Activated CD8-positive, alpha-beta memory T cell treated with anti-CD3 and anti-CD28 coated beads for 48 hours (primary cell): ENCODE measurements at places on chromosomes 13 and 19.

GRCh38 chr13:99805361-99805760, 166.2 kb downstream of the ZIC5 start:
- no peak for DNase-seq

DNA sequence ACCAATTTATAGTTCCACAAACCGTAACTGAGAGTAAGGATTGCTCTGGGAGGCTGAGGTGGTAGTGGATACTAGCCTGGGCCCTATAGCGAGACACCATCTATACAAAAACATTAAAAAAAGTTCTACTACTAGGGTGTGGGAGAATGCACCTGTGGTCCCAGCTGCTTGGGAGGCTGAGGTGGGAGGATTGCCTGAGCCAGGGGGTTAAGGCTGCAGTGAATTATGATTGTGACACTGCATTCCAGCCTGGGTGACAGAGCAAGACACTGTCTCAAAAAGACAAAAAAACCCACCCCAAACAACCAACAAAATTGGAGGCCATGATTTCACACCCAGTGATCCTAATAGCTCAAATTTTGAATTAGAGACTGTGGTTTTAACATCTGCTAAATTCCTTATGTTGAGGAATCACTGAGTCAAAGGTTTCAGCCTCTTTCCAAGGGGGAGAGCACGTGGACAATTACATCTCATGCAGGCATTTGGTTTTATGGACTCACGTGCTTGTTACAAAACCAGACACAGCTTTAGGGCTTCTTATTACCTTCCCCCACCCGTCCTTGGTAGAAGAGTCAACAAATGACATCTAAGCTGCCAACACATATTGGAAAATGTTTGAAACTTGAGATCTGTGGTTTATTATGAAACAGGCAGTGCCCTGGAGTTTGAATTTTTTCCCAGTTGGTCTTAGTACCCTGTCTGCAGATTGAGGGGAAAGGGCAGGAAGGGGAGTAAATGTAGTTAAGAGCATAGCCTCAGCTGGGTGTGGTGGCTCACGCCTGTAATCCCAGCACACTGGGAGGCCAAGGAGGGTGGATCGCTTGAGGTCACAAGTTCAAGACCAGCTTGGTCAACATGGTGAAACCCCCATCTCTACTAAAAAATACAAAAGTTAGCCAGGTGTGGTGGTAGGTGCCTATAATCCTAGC, 18.5 kb downstream of the CYP2A6 start:
- DNase-seq = no peak

- no peak for DNase-seq
Measured at GRCh38 chr19:4657835-4658234, 12.3 kb downstream of the MYDGF start.

- no peak for DNase-seq
Measured at GRCh38 chr19:28238270-28238820, 974.6 kb downstream of the UQCRFS1 start.

GRCh38 chr19:15529774-15530372, 21.5 kb downstream of the CYP4F22 start:
- no peak for DNase-seq

GRCh38 chr19:45767881-45768654, 984 bp downstream of the SIX5 start:
- no peak for DNase-seq

DNA sequence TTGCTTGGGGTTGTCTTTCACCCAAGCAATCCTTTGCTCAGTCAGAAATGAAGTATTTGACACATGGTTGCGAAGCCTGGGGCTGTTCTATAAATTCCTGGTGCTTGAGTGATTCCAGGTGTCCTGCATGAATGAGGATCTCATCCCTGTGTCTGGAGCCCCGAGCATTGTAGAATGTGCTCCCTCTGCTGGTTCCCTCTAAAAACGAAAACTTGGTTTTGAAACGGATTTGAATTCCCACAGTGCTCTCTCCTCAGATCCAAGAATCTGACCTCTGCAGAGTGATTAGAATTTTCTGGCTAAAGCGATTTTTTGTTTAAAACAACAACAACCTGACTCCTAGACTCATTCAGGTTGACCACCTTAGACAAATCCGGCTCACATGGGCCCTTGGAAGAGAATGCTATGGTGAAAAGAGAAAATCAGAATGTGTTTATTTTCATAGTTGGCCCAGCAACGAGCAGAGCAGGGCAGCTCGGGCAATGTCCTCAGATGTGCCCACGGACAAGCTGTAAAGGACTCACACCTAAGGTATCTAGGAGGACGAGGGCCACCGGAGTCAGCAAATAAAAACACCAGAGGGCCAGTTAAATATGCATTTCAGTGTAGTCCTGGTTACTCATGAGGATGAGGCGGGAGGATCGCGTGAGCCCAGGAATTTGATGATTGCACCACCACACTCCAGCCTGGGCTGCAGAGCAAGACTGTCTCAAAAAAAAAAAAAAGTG, 8.7 kb upstream of the ATP12A start:
- no peak for DNase-seq

DNA sequence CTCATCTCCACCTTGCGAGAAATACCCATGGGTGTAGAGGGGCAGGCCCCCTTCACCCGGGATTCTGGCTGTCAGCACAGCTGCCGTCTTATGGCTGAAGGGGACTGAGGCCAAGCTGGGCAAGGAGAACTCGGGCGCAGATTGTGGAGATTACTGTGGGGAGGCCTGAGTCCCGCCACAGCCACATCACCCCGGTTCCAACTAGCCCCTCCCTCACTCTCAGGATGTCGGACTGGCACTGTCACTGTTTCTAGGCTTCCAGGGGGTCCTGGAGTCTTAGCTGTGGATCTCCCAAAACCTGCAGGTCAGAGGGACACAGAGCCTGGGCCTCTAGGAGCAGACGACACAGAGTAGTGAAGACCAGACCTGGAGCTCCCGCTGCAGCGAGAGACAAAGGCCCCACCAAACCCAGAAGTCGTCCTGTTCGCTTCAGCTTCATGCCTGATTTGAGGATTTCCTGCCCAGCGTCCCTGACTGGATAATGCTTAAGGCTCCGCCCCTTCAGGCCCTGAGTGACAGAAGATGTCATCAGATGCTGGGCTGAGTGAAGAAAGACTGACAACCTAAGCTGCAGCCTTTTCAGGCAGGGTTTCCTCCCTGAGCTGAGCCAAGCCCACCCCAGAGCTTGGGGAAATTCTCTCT, 55.8 kb downstream of the ZNF93 start:
- no peak for DNase-seq

DNA sequence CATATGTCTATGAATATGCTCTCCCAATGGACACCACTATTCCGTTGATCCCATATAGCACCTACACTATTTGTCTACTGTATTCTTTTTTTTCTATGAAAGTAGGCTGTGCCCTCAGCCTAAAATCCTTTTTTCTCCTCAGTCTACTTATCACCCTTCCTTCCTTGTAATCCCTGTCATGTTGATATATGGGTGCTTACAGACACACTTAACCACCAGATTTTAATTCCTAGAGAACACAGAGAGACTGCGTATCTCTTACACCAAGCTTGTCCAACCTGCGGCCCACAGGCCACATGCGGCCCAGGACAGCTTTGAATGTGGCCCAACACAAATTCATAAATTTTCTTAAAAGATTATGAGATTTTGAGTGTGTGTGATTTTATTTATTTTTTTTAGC, 101.1 kb downstream of the ZAR1L start:
- no peak for DNase-seq

DNA sequence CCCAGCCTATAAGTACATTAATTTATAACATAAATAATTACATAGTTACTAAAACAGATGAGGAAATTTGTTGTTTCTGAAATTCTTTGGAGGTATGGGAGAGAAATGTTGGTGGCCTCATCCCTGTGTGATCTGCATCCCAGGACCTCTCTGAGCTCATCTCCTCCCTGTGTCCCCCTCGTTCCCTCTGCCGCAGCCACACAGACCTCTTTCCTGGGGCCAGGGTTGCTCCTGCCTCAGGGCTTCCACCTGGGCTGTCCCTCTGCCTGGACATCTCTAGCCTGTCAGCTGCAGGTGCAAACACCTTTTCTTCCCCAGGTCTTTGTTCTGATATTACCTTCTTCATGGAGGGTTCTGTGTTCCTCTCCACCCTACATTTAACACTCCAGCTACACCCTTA, 3.9 kb downstream of the ZNF766 start:
- no peak for DNase-seq

DNA sequence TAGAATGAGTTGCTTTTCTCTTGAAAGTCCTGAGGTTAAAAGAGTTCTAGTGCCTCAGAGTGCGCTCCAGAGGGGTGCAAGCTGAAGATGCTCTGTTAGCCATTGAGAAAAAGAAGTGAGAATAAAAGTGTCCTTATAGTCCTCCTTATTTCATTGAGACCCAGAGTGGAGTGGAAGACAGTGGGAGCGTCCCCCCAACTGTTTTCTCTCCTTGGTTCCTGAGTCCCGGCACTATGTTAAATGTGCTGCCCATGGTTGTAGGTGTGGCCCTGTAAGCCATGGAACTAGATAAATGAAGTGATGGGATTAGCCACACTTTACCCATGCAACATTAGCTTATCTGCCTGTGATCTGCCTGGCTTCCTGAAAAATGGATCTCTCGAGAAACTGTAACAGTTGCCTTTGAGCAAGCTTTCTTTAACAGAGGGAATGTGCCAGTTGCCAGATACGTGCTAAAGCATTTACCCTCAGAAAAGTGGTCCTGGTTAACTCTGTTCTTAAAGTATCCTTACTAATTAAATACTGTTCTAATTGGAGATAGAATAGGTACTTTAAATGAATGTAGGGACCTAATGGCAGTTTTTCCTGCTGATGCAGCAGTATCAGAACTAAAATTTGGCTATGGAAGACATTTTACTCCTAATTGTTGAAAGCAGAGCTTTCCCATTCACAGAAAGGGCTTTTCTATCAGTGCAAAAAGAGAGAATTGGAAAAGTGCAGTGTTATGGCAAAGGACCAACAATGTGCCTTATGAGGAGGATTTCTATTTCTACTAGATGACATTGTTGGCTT, 21.4 kb upstream of the PSG9 start:
- DNase-seq = no peak

GRCh38 chr13:66528180-66528579, 702.0 kb downstream of the PCDH9 start:
- no peak for DNase-seq

- DNase-seq = no peak
Measured at GRCh38 chr13:50531917-50532899, 311.3 kb downstream of the DLEU7 start.

DNA sequence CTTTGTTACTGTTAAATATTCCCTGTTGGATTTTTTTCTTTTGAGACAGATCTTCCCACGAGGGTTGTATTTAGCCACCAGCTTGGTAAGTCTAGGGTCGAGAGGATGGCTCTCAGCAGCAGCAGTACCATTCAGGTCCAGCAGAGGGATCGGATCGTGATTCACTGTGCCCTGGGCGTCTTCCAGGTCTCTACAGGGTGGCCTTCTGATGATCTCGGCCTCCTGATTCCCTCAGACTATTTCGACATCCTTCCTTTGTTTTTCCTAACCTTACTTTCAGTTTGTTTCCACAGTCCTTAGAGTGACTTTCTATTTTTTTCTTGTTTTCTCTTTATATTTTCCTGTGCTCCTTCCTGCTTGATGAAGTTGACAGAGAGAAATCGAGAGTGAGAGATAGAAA, 1436.9 kb downstream of the UQCRFS1 start:
- DNase-seq = no peak

DNA sequence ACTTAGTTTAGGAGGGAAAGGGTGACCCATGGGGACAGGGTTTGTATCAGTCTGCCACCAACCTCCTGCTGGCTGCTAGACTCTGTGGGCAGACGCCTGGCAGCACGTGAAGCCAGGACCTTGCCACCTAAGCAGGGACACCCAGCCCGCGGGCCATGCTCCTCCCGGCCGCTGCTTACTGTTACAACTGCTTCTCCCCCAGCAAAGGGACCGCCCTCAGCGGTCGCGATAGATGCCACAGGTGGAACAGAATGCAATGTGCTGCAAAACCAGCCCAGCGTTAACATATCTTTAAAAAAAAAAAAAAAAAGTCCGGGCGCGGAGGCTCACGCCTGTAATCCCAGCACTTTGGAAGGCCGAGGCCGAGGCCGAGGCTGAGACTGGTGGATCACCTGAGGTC, 1.9 kb upstream of the RHPN2 start:
- DNase-seq = no peak

GRCh38 chr13:74070513-74070912, 63.7 kb downstream of the KLF12 start:
- DNase-seq = no peak

- DNase-seq = no peak
Measured at GRCh38 chr13:95111608-95112007, 189.6 kb downstream of the ABCC4 start.

DNA sequence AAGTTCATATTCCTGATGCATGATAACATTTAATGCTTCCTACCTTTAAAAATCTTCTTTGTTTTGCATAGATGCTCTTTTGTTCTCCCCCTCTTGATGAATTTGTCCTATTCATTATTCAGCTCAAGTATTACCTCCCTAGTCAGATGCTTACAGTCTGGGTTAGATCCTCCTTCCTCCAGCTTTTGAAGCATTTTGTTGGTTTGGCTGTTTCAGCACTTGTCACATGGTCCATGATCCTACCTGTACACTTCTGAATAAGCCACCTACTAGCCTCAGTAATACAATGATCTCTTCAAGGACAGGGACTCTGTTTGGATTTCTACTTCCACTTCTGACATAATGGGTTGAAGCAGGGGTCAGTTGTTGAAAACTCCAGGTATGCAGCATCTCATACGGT, 37.4 kb downstream of the N4BP2L1 start:
- no peak for DNase-seq

DNA sequence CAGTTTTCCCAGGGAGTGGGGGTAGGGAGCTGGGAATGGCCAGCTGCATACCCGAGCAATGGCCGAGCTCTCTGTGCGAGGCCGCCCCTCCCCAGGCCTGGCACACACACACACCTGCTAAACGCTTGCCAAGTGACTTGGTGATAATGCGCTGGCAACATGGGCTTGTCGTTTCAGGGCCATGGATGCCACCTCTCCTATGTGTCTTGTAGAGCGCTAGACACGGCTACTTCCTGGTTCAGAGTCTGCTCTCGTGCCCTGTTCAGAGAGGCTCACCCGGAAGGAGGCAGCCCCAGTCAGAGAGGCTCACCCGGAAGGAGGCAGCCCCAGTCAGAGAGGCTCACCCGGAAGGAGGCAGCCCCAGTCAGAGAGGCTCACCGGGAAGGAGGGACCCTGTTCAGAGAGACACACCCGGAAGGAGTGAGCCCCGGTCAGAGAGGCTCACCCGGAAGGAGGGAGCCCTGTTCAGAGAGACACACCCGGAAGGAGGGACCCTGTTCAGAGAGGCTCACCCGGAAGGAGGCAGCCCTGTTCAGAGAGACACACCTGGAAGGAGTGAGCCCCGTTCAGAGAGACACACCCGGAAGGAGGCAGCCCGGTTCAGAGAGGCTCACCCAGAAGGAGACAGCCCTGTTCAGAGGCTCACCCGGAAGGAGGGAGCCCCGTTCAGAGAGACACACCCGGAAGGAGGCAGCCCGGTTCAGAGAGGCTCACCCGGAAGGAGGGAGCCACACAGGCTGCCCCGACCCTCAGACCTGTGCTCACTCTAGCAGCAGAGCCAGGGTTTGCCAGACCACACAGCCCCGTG, 4.2 kb downstream of the ADPRHL1 start:
- no peak for DNase-seq

GRCh38 chr19:50878851-50879250, 5.6 kb downstream of the KLK2 start:
- no peak for DNase-seq
